ENCODE measurements at places on chromosomes 16 and 17.

- no peak for DNase-seq
These were observed 31.7 kb downstream of the PIK3R6 start for GRCh38 chr17:8835631-8836364.

GRCh38 chr16:19001788-19002187 is 18.1 kb downstream of the TMC7 start:
- DNase-seq: no peak

- DNase-seq: no peak
These were observed 166.8 kb downstream of the MAP2K6 start for GRCh38 chr17:69581061-69581961.

DNA sequence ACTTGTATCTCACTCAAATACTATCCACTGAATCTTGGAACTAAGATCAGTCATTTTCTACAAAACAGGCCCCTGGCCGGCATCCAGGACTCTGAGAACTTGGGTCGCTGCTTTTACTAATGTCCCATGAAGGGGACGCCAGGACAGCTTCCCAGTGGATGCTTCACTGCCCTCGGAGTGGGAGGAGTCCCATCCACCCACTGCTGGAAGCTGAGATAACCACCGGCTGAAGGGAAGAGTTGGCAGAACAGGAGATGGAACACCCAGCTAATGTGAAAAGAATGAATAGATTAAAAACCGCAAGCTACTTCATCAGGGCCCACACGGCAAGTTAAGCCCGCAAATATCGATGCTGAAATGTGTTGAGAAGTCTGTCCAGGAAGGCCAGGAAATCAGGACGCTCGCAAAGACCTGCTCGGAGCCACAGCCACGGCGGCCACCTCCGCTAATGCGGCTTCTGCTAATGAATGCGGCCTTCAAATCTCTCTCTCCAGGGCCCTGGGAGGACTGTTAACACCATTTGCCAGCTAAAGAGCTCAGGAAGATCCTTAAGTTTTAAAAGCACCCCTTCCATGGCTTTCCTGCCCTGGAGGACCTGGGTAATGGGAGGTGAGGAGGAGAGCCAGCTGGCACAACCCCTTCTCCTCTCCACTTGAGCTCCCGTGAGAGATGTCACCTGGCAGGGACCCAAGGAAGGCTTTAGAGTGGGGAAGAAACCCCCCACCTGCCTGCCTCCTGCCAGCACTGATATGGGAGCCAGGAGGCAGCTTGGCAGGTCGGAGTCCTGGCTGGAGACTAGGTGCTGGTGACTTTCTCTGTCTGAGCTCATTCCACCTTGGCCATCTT is 226.6 kb upstream of the RPL38 start:
- no peak for DNase-seq

GRCh38 chr16:55703003-55704001 is 47.5 kb downstream of the SLC6A2 start:
- DNase-seq: peak; percentile 64

DNA sequence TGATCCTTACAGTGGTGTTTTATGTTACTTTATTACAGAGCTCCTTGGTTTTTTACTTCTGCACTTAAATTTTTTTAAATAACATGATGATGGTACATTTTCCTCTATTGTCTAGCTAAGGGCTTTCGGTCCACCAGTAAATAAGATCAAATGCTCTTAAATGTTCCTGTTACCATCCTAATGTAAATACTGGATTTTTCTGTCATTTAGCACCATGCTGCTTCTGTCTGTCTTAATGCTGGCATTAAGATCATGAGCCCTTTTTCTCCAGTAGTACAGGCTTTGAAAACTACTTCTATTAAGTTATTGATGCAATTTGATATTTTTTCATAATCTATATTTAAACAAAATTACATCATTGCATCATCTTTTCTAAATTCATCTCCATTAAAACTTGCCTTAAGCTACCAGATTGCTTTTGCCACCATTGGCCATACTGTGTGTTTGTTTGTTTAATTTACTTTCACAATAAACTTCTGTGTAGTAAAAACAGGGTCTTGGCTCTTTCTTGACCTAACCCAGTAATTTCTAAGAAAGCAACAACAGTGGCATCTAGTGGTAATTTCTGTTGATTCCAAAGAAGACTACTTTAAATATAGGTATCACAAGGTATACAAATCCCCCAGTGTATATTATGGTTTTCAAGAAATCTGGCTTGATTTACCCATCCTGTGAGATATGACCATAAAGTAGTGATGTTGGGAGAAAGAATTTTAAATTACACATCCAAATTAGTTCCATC is 9.0 kb upstream of the PHAF1 start:
- peak; percentile 37 for DNase-seq

GRCh38 chr17:77905766-77906165 is 52.7 kb upstream of the TNRC6C start:
- DNase-seq: no peak

DNA sequence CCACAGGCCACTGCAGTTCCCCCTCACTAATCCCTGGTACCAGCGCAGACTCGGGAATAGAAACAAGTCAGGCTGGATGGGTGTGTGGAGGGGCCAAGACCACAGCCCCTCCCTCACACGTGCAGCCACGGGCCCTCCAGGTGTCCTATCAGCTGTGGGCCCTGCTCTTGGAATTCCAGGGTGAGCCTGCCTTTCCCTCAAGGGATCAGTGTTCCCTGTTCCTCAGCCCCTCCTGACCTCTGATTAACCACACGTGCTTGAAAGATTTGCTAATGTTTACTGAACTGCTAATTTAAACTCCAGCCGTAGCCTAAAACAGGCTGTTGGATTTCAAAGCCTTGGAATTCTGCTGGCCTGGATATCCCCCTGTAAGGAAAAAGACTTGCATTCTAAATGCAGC is 146.4 kb downstream of the SOCS1 start:
- no peak for DNase-seq

DNA sequence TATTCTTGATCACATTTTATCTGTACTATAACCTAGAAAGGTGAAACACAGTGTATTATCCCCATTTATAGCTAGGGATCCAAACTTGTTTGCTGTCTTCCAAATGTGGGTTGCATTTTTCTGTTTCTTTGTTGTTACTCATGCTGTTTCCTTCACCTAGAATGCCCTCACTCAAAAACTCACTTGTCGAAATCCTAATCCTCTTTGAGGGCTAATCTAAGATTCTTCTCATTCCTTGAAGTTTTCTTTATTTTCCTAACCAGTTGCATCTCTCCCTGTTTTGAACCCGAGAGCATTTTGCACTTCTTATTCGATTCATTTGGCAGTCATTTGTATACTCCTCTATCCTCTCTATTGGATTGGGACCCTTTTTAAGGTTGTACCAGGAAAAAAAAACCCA is 9.6 kb downstream of the CALCOCO2 start:
- no peak for DNase-seq

Measured in HT-29 (cell line).